Inflammatory macrophage treated with lipopolysaccharide for 4 hours (primary cell): ENCODE measurements at places on chromosomes 2 and 18.

- DNase-seq: no peak
Observed at GRCh38 chr18:73124175-73124574, 256.4 kb upstream of the NETO1 start.

DNA sequence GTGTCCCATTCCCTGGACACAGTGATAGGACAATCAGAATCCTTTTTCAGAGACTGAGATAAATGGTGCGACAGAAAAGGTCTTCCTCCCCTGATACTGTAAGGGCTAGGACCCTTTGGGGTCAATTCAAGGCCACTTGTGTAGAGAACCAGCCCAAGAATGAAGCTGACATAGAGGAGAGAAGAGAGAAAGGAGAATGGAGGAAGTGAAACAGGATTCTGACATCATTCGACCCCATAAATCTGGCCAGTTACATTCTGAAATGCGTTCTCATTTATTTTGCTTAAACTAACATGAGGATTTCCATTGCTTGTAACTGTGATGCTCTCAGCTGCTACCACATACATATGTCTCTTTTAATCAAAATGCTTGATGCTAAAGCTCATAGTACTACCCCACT is 148.1 kb downstream of the TMEM163 start:
- DNase-seq: peak; percentile 37

GRCh38 chr2:158120664-158121641 is 19.3 kb downstream of the UPP2 start:
- no peak for DNase-seq

DNA sequence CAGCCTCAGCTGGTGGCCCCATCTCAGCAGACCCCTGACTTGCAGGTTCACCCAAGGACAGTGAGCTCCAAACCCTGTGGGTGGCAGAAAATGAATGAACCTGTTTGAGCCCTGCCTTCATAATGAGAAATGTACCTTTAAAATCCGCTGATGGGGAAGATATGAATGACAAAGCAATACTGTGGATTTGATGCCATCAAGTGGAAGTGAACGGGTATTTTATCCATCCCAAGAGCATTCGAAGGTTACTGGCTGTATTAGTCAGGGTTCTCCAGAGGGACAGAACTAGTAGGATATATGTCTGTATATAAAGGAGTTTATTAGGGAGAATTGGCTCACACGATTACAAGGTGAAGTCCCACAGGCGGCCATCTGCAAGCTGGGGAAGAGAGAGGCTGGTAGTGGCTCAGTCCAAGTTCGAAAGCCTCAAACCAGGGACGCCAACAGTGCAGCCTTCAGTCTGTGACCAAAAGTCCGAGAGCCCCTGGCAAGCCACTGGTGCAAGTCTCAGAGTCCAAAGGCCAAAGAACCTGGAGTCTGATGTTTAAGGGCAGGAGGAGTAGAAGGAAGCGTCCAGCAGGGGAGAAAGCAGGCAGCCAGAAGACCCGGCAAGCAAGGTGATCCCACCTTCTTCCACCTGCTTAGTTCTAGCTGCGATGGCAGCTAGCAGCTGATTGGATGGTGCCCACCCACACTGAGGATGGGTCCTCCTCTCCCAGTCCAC is 32.1 kb downstream of the TOGARAM2 start:
- DNase-seq: no peak

DNA sequence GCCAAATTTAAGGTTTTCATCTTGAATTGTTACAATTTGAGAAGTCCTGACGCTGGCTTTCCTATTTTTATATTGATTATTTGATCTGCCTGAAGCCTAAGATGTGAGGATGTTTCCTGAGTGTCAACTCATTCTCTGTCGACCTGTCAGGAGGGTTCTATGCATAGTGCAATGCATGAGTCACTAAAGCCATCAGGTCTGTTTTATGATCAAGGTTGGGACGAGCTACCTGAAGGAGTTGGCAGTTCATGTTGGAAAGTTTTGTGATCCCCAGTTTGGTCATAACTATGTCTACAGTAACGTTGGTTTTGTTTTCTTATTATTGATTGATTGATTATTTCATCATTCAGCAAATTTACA is 71.2 kb downstream of the NABP1 start:
- no peak for DNase-seq

- peak; percentile 87 for DNase-seq
Observed at GRCh38 chr2:20494241-20494640, 47.4 kb downstream of the RHOB start.

DNA sequence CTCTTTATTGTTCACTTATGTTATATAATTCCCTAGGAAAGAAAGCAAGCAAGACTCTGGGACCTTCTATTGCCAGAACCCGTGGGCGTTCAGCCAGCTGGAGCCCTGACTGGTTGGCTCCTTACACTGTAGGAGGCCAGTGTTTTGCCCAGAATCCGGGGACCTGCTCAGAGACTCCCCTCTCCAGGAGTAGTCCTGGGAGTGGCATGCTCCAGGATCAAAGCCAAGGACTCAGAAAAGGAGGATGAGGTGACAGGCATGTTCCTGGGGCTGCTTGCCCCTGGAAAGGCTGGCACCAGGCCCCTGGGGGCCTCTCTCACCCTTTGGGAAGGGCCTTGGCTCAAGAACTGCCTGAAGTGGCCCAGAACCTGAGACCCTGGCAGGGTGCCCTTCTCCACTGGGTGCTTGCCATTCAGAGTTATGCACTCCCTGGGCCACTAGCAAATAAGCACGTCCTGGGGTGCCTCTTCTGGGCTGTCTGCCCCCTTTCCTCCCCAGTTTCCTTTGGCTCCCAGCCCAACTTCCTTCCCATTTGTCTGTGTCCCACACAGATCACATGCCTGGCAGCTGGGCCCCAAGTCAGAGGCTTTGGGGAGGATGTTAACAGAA is 19.6 kb upstream of the KIF3C start:
- peak; percentile 66 for DNase-seq

DNA sequence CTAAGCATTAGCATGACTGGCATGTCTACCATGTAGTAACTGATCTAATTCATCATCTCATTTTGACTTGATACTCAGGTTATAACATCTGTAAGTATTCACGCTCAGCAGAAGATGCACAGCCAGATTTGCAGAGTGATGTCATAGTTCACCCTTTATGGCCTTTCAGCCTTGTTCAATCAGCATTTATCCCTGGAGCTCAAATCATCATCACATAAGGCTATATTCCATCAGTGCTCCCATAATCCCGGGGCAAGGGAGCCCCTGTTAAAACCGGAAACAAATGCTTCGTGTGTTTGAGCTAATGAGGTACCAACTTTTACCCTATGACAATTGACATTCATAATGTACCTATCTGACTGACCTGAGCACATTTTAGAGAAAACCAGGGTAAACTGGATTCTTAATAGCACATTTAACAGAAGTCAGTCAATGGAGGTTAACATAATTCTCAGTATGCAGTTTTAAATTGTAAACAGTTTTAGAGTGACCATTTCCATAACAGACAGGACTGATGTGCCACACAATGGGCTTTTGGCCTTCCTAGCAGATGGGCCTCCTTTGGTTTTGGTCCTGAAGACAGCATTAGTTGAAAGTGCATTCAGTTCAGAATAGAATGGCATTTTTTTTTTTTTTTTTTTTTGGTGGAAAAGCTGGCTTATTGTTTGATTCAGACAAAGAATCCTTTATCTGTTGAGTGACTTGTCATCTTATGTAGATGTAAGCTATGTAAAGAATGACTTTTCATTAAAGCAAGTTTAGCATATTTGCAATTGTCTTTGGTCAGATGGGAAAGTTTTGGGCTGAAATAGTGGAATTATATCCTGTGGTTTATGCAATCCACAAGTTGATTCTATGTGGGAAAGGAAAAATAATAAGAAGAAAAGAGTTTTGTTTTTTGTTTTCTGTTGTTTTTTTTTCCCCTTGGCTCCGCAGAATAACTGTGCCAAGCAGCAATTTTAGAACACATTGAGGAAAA is 866.0 kb upstream of the ACVR2A start:
- no peak for DNase-seq

GRCh38 chr2:10762651-10763460 is 41.4 kb downstream of the ATP6V1C2 start:
- DNase-seq: peak; percentile 5

DNA sequence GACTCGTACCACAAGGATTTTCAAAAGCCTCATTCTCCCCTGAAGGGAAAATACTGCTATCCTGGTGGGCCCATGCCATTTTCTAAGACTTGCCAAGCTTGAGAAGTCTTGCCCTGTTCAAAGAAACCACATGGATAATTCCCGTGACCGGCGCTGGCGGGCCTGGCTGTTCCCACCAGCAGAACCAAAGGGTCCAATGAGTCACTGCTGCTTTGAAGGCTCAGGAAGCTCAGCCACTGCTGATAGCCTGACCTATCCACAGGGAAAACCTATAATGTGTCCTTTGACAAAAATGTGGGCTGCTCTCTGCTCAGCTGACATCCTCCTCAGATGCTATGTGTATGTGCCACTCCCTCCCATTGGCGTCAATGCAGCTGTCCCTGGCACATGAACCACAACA is 137.9 kb upstream of the RAB12 start:
- DNase-seq: no peak
